ENCODE measurements at places on chromosomes 1 and 21.

- DNase-seq = no peak
These were observed 699.2 kb downstream of the KCNT2 start for GRCh38 chr1:195909061-195909460.

- DNase-seq = no peak
These were observed 39.9 kb upstream of the GBP5 start for GRCh38 chr1:89312572-89312971.

GRCh38 chr1:171433451-171433850 lies 51.9 kb upstream of the PRRC2C start:
- no peak for DNase-seq

GRCh38 chr1:1170215-1171091 lies 3.2 kb upstream of the TTLL10 start:
- no peak for DNase-seq

DNA sequence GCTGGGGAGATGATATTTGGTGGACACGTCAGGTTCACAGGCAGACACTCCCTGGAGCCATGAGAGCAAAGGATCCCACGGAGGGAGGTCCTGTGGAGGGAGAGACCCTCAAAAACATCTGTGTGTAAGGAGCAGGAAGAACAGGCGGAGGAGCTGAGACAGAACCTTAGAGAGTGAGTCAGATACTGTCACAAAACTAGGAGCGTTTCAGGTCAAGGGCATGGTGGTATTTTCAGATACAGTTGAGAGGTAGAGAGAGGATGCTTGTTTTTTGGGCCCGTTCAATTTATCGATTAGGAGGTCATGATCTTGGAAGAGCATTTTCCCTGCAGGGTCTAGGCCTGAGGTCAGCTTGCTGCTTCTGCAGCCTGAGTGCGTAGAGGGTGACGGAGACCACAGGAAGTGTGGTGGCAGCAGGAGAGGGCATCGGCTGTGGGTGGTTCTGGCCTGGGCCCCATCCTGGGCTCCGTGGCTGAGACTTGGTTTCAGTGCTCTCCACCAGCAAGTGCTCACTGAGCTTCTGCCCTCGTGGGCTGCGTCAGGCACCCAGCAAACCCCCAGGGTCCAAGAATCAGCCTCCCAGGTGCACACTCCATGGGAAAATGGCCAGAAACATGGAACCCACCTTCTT lies 39.9 kb downstream of the SPSB1 start:
- DNase-seq = no peak

DNA sequence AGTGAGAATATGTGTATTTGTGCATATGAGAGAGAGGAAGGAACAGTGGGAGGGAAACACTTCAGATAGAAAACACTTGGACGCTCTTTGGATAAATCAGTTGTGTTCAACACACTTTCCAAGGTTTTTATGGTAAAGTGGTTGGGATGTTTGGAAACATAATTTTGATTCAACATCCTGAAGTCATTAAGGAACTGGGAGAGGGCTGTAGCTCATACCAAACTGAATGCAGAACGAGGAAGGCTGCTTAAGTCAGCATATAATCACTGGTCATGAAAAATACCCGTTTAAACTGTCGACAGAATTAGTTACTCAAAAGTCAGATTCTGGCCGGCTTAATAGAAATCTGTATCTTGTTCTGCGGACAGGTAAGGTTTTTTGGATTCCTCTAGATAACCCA lies 14.9 kb downstream of the LIX1L start:
- no peak for DNase-seq

GRCh38 chr1:219434285-219434922 lies 178.5 kb downstream of the ZC3H11B start:
- no peak for DNase-seq

- DNase-seq = no peak
These were observed 11.7 kb downstream of the ST3GAL3 start for GRCh38 chr1:43719063-43719462.

DNA sequence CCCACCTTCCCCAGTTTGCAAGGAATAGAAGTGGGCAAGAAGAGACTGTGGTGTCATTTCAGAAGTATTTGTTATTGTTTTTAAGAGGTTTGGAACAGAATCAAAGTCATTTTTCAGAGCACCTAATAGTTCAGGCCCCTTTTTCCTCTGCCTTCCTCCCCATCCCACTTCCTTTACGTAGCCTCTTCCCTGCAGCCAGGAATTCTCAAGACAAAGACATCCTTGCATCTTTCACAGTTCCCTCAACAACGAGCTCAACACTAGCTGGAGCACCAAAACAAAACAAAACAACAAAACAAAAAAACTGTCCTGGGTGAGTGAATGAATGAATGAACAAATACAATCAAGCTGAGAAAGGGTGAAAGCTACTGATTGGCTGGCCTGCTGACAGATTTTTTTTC lies 7.0 kb downstream of the PALMD start:
- DNase-seq = no peak

- DNase-seq = no peak
These were observed 19.6 kb downstream of the CCDC24 start for GRCh38 chr1:44010935-44011471.

DNA sequence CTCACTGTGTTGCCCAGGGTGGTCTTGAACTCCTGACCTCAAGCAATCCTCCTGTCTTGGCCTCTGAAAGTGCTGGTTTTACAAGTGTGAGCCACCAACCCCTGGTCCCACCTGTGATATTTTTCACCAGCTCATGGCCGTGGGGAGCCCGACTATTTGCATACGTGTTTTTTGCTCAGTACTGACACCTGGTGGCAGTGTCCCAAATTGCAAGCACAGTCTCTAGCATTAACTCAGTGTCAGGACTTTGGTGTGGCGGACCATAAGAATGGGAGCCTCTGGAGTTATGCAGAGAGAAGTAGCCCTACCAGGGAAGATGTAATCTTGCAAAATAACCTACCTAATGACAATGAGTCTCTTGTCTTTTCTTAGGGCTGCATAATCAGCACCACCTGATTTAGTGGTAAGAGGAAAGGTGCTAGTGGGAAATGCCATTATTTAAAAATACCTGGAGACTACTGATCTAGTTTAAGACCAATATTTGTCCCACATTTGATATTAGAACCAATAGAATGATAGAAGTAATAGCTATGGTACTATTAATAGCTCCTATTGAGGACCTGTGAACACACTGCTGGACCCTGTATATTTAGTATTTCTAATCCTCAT lies 305.4 kb downstream of the DISC1 start:
- DNase-seq = no peak

DNA sequence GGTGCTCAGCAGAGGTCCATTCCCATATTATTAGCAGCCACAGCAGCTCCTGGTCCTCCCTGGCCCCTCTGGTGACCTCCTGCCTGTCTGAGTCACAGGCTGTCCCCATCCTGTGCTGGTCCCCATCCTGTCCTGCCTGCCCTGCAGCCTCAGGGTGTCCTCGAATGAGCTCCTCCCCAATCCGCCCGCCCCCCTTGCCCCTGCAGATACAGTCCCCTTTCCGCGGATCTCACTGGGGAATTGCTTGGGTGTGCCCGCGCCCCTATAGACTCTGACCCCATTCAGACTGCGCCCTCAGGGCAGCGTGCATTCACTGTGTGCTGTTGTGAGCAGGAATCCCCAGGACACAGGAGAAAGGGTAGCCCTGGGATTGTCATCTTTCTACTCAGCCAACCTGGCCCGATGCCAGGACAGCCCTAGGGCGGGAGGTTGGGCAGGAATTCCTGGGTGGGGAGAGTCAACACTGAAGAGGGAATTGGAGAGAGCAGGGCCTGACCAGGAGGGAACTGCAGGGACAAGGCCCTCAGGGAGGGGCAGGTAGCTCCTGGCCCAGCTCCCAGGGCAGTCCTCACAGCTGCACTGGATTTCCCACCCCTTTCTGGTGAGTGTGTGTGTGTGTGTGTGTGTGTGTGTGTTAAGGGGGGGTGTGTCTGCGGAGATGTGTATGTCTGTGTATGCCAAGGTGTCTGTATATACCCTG lies 1.1 kb upstream of the GUCA2A start:
- no peak for DNase-seq

- DNase-seq = no peak
These were observed 642.7 kb downstream of the NPHP4 start for GRCh38 chr1:5349526-5349925.

DNA sequence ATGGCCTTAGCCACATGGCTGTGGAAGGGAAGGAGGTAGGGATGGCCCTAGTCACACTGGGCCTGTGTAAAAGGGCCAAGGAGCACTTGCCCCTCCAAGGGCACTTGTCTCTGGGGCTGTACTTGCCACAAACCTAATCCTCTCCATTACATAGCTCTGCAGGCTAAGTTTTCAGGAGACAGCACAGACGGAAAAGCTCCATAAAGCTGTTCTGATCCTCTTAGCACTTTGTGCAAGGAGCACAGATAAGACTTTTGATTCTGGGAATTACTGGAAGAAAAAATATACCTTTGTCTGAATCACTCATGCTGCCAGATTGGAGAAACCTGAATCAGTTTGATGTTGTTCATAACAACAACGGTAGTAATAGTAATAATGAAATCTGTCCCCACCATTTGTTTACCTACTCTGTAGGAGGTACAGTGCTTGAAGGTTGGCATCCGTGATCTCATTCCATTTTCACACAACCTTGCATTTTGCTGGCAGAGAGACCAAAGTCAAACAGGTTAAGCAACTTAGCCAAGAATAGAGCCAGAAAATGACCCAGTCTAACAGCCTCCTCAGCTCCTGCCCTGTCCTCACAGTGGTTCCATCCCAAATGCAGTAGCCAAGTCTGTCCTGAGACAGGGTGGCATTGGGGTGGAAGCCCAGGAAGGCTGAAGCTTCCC lies 207.1 kb downstream of the ROR1 start:
- DNase-seq = no peak

DNA sequence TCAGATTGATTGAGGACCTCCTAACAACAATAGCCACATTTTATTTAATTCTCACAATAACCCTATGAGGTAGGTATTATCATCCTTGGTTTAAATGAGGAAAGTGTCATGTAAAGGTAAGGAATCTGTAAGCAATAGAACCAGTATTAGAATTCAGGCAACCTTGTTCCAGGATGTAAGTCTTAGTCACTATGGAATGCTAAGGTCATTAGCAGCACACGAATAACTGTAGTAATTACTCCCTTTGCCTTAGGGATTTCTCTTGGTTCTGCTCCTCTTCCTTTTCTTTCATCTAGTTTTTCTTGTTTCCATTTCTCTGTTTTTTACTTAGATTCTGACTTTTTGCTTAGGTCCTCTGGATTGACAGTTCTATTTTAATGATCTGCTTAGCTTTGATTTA lies 23.1 kb upstream of the ATP6V1G3 start:
- DNase-seq = no peak
